ENCODE measurements at places on chromosomes 2 and 18.

- no peak for DNase-seq
Measured at GRCh38 chr2:231780123-231780908, 766 bp downstream of the PDE6D start.

DNA sequence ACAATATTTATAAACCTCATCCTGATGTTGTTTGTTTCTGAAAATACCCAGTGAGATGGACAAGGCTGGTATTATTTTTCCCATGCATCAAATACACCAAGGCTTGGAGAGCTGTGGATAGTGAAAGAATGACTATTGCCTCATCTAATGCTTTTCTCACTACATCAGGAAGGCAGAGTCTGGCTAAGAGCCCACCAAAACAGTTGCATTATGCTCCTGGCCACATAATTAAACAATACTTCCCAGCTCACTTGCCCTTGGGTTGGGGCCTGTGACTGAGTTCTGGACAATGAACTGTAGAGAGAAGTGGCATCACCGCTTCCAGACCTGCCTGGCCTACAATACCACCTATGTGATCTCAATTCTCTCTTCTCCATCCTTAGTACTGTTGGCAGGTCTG is 46.4 kb upstream of the REEP1 start:
- no peak for DNase-seq

GRCh38 chr2:60306267-60306861 is 247.1 kb downstream of the BCL11A start:
- DNase-seq, result no peak

DNA sequence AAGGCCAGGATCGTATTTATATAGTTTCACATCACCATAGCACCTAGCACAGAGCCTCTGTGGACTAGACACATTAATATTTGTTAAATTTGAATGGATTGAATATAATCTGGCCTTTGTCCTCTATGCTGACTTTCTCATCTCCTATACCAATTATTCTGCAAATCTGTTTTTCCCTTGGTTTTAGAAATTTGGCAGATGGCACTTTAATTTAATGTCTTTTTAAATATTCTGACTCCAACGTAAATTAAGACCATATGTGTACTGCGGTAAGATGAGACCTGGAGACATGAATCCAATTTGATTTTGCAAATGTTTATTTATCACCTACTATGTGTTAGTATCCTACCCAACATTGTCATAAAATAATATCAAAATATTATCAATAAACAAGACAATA is 1281.9 kb upstream of the PIK3C3 start:
- no peak for DNase-seq

GRCh38 chr2:190759749-190760213 is 110.9 kb downstream of the NAB1 start:
- no peak for DNase-seq

GRCh38 chr18:25284861-25285550 is 67.0 kb downstream of the ZNF521 start:
- DNase-seq, result no peak

GRCh38 chr2:54470266-54470938 is 14.3 kb downstream of the SPTBN1 start:
- DNase-seq, result no peak

Measured in T-helper 1 cell (primary cell).